ENCODE measurements at places on chromosomes 7 and 10.

DNA sequence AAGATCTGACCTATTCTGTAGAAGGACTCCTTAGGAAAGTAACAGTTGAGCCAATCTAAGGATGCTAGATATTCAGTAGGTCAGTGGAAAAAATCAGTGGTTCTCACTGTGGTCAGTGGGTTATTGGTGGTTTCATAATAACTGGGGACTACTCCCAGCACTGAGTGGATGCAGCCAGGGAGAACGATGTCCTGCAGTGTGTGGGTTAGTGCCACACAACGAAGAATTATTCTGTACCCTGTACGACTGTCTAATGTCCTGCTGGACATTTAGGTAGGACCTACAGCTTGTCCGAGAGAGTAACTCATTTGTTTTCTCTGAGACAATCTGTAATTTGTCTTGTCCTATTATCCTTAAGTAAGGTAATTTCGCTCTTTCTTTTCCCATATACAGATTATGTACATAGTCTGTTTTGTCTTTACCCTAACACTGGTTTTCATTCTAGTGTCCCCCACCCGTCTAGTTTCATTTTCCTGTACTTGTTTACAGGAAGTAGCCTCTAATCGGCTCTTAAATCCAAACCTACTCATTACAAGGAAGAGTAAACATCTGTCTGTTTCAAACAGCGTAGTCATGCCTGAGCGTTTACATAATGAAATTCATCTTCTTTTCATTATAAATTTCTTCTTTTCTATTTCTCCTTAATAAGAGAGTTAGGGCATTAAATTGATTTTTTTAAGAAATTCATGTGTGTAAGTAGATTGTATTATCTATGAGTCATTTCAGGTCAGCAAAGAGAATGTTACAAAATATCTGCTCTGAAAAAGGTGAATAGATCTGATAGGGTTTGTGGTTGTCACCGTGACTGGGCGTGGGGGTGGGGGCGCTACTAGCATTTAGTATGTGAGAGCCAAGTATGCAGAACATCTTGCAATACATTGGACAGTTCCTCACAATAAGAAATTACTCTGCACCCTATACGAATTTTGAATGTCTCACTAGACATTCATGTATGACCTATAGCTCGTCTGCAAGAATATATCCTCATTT is 8.3 kb upstream of the ZC3HAV1L start:
- DNase-seq, result no peak

DNA sequence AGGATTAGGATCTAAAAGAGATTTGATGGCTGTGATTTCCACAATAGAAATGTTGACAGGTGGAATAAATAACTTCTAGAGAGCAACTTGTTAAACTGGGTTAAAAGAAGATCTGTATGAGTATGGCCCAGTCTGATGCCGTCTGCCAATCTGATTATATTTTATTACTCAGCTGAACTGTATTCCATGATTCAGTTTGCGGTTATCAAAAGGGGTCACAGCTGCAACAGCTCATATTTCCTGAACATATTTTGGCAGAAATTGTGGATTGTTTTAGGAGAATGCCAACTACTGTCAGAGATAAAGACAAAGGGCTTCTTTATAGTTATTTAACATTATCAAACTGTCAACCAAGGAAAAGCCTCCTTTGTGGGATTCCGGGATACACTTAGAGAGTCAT is 244.8 kb upstream of the MINDY3 start:
- peak; percentile 15 for DNase-seq

DNA sequence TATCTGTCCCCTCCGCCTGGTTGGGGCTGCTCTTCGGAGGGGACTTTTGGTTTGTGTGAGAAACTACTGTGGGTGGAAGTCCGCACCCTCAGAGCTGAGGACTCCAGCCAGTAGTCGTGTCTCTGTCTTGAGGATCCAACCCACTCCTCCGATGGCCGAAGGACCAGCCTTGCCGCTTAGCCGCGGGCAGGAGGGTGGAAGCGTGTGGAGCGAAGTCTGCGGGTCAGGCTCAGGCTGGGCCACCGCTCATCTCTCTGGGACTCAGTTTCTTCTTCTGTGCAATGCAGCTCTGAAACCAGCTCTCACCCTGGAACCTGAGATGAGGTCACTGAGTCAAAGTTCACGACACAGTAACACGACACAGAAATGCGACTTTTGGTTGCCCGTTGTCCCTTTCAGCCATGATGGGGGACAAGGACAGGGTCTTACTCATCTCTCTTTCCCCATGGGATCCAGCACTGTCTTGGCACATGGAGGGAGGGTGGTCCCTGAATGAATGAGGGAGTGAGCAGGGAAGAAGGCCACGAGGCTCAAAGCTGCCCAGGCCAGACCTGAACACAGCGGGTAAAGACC is 133.3 kb upstream of the PODXL start:
- DNase-seq, result no peak

- DNase-seq, result no peak
Observed at GRCh38 chr7:135467207-135467711, 42.6 kb downstream of the CNOT4 start.

DNA sequence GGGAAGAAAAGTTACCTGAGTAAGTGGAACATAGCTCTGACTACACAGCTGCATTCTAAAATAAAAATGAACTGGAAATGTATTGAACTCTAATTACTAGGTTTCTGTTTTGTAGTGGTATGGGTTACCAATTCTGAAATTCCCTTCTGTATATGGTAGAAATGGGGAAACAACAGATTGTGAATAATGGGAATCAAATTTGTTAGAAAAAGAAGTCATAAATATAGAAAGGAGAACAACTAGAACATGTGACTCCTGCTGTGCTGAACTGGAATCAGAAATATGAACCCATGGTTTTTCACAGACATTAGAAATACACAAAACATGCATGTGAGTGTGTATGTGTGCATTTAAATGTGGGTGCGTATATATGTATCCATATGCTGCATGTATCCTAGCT is 27.0 kb downstream of the MCMBP start:
- DNase-seq, result no peak

GRCh38 chr10:95276367-95277200 is 14.2 kb downstream of the PDLIM1 start:
- DNase-seq, result peak; percentile 36

GRCh38 chr7:157898802-157899505 is 562.1 kb downstream of the DNAJB6 start:
- no peak for DNase-seq

- DNase-seq, result no peak
Observed at GRCh38 chr7:15084368-15084767, 181.8 kb upstream of the DGKB start.

GRCh38 chr10:96655461-96656197 is 64.7 kb downstream of the PIK3AP1 start:
- DNase-seq, result no peak

- DNase-seq, result no peak
Observed at GRCh38 chr10:129741280-129741977, 222.6 kb downstream of the EBF3 start.

GRCh38 chr10:31940839-31941653 is 12.4 kb upstream of the ARHGAP12 start:
- peak; percentile 88 for DNase-seq

DNA sequence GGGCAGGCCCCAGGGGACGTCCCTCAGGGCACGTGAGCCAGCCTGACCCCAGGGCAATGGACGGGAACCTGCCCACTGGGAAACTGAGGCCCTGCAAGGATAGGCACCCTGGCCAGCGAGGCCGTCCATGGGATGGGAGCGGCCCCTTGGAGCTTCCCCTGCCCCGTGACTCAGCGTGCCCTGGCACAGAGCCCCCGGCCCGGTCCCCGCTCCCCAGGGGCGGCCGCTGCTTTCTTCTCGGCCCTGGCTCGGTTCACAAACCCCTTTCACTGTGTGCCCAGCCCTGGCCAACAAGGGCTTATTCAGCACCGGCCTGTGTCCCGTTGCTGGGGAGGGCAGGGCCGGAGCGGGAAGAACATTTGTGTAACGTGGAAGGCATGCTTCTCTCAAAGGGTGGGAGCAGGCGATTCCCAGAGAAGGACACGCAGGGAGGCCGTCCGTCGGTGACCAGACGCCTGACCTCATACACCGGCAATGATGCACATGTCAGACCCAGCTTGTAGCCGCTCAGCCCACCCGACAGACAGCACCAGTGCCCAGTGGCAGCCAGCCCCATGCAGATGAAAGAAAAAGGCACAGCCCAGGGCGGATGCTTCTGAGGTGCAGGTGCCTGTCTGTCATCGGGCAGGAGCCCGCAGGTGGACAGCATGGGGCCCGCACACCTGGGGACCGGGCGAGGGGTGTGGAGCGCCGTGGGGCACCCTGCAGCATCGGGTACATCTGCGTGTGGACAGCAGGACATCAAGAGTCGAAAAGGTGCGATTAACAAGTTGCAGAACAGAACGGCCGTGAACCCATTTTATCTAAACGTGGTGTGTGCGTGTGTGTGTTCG is 94.5 kb downstream of the PDGFA start:
- no peak for DNase-seq

DNA sequence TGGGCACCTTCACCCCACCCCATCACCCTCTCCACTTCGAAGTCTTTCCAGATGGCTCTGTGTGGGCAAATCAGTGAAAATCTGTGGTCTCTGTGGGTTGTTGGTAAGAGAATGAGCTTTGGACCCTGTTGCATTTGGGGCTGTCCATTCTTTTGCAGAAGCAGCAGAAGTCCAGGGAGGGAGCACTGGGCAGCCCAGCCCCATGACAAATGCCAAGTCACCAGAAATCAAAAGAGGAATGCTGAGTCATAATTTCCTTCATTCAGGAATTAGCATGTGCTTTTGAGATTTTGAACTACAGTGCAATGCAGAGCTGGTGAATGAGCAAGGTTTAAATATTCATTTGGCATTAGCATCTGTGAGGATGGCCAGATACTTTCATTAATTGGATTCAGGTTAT is 556.2 kb downstream of the LRMDA start:
- DNase-seq, result no peak

DNA sequence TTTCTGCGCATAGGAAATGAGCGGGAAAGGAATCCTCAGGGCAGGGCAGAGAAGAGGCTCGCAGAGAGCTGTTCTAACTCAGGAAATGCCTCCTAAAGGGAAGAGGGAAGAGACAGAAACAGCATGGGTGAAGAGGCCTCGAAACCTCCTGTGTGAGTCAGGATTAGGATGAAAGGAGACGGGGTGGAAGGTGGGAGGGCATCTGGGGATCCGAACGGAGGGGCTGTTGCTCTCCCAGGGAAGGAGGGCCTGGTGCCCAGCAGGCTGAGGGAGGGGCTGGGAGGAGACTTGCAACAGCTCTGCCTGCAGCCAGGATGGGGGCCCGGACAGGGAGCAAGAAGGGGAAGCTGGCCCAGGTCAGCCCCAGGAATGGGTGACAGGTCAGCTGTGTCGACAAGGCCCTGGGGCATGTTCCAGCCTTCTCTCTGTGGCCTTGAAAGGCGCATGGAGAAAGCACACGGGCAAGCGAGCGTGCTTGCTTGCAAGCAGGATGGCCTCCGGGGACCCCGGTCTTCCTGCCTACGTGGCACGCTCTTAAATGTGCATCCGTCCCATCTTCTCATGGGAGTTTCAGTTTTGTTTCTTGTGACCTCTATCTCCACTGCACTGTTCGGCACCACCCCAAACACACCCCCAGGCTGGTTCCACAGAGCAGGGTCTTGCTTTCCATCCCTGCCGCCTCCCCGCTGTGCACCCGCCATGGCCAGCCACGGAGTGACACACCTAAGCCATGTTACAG is 63.5 kb downstream of the HIPK2 start:
- DNase-seq, result no peak

- no peak for DNase-seq
Observed at GRCh38 chr10:117609796-117610170, 67.2 kb downstream of the EMX2 start.

GRCh38 chr7:71775648-71776047 is 636.5 kb downstream of the CALN1 start:
- no peak for DNase-seq

- peak; percentile 56 for DNase-seq
Observed at GRCh38 chr7:30463405-30464145, 15.0 kb downstream of the NOD1 start.

DNA sequence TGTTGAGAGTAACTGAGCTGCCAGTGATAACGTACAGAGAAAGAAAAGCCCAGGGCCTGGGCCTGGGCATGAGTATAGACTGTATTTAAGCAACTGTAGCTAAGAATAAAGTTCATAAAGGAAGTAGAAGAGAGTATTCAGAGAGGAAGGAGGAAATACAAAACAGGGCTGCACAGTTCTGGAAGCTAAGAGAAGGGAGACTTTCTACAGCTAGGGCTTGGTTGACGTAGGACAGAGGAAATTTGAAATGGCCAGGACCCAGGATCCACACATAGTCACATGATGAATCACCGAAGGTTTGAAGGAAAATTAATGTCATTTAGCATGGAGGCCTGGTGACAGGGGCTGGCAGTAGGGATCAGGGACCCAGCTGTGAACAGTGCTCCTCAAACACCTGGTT is 66.7 kb downstream of the ARL4A start:
- peak; percentile 31 for DNase-seq
